ENCODE measurements at places on chromosomes 13 and 19. TPM values are rescaled to one million over a fixed set of nuclear protein-coding genes. Genes with fewer than 3 reads are reported as not detected.

The UGGT2 gene
- 58.9 TPM for total RNA-seq

The ZNF20 gene
- 4.3 TPM for total RNA-seq

The ZNF610 gene
- 1.8 TPM for total RNA-seq

The FOSB gene
- total RNA-seq, result 0.44 TPM

The PDX1 gene
- total RNA-seq, result not detected

The HIPK4 gene
- total RNA-seq, result 0.06 TPM

The SMIM44 gene
- total RNA-seq, result not detected

The MIPEP gene
- 17.3 TPM for total RNA-seq

The DMKN gene
- total RNA-seq, result 0.53 TPM

The DOCK9 gene
- 18.0 TPM for total RNA-seq

The BCL2L12 gene
- total RNA-seq, result 4.0 TPM

The FXYD3 gene
- not detected for total RNA-seq

The LILRB3 gene
- total RNA-seq, result not detected

The PINLYP gene
- total RNA-seq, result 5.3 TPM

The ZNF729 gene
- not detected for total RNA-seq

The ZNF382 gene
- 8.6 TPM for total RNA-seq

The KLK12 gene
- total RNA-seq, result not detected

The CEACAM1 gene
- under 0.01 TPM for total RNA-seq

The EPSTI1 gene
- total RNA-seq, result 1.9 TPM

The ZIC5 gene
- not detected for total RNA-seq

The P2RY11 gene
- 1.3 TPM for total RNA-seq

The ZNF681 gene
- total RNA-seq, result 0.31 TPM

The LAIR2 gene
- total RNA-seq, result not detected

The DHRS12 gene
- 3.4 TPM for total RNA-seq

The TLE2 gene
- 4.6 TPM for total RNA-seq

The YJEFN3 gene
- total RNA-seq, result 0.44 TPM
